ENCODE measurements at places on chromosomes 6 and 20. TPM values are rescaled to one million over a fixed set of nuclear protein-coding genes. Genes with fewer than 3 reads are reported as not detected.

The APCDD1L gene
- 1.6 TPM for total RNA-seq

DNA sequence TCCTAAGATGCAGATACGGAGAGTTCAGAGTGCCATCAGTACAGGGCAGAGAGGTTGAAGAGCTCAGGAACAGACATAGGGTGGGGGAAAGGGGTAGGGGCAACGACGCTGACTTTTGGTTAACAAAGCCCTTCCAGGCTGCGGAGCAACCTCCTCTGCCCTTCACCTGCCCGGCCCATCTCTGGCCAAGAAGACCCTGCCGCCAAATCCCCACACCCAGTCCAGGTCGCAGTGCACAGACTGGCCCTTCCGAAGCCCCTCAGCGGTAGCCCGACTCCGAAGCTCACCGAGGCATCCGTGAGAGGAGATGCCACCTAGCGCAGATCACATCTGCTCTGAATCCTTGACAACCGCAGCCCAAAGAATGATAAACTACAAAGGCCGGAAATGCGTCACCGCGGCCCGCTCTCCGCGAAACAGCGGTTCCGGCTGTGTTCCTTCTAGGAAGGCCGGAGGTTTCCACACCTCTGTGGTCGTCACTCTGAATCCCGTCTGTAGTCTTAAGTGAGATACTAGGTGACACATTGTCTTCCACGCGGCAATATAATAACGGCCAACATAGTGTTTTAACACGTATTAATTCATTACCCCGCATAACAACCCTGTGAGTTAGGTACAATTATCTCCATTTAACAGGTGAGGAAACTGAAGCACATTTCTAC is at the start of gene ZSCAN23:
Gene ZSCAN23, minus strand, starts transcription at position 380 of the 662 bp plus-strand sequence. CDS start 7,225 bp downstream, outside the sequence.
- peak; percentile 92 for DNase-seq

The AGPAT4 gene
- 11.6 TPM for total RNA-seq

DNA sequence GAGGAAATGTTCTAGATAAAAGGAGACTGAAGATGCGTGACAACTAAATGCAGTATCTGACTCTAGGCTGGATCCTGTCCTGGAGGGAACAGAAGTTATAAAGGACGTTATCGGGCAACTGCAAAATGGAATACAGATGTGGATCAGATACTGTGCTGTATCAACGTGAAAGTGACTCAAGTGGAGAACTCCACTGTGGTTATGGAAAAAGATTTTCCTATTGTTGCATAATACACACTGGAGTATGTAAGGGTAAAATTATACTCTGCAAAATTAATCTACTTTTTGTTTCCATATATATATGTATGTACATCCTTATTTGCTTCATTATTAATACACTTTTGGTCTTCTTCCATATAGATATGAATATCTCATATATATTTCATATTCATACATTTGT is 654.0 kb downstream of the QKI start:
- peak; percentile 12 for DNase-seq

The PABPC1L gene
- 7.9 TPM for total RNA-seq

DNA sequence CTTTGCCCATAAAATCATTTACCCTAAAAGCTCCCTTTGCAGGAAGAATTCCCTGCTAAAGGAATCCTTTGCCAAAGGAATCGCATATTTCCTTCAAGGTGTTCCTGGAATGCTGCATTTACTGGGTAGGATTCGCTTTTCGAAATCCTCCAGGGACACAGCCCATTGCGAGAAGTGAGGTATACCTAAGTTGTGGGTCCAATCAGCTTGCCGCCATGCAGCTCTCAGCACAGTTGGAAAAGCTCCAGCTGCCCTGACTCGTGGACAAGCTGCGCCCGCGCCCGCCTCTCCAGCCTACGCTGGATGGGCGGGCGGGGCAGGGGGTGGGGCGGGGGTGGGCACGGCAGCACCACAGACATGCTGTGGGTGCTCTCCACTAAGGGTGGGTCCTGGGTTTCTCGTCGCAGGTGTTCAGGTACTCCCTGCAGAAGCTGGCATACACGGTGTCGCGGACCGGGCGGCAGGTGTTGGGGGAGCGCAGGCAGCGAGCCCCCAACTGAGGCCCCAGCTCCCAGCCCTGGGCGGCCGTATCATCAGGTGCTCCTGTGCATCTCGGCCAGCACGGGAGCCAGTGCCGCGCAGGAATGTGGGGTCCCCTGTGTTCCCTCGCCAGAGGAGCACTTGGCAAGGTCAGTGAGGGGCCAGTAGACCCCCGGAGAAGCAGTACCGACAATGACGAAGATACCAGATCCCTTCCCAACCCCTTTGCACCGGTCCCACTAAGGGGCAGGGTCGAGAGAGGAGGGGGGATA is 1.4 kb downstream of the NNAT start:
- peak; percentile 36 for DNase-seq

The MPIG6B gene
- not detected for total RNA-seq

- DNase-seq, result peak; percentile 73
Observed at GRCh38 chr20:58209652-58210397, 18.6 kb downstream of the ANKRD60 start.

GRCh38 chr6:27810768-27811450 is 101.3 kb downstream of the OR2B2 start:
- no peak for DNase-seq

The AVP gene
- total RNA-seq, result not detected

GRCh38 chr6:137715589-137716045 is 151.4 kb upstream of the TNFAIP3 start:
- no peak for DNase-seq

The CUL9 gene
- 28.7 TPM for total RNA-seq

GRCh38 chr6:31186052-31186734 is 15.7 kb upstream of the POU5F1 start:
- DNase-seq, result peak; percentile 65

GRCh38 chr6:35833536-35833935 is 28.4 kb downstream of the LHFPL5 start:
- no peak for DNase-seq

The PMEPA1 gene
- 1.4 TPM for total RNA-seq

The SUN5 gene
- not detected for total RNA-seq

DNA sequence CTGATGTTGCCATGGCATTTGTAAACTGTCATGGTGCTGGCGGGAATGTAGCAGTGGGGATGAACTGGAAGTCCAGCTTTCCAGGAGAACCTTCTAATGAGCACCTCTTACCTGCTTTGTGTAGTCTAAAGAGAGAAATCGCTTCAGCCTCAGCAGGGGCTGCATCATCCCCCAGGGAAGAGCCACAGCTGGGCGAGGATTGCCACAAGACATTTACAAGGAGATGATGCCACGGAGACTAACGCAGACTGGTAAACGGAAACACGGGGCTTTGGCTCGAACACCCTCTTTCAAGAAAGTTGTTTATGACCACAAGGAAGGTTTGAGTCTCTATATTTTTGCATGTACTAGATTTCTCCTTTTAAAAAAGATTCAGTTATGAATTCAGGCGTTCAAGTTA is 72.9 kb downstream of the CDH26 start:
- no peak for DNase-seq

The C20orf141 gene
- not detected for total RNA-seq

All from fibroblast of the aortic adventitia (primary cell).